ENCODE measurements at places on chromosomes 6 and 20.

GRCh38 chr6:35662999-35663398 is 25.7 kb downstream of the FKBP5 start:
- DNase-seq, result no peak

GRCh38 chr6:78909391-78909790 is 42.0 kb downstream of the IRAK1BP1 start:
- no peak for DNase-seq

GRCh38 chr20:45073221-45073620 is 27.7 kb downstream of the KCNS1 start:
- DNase-seq, result no peak

DNA sequence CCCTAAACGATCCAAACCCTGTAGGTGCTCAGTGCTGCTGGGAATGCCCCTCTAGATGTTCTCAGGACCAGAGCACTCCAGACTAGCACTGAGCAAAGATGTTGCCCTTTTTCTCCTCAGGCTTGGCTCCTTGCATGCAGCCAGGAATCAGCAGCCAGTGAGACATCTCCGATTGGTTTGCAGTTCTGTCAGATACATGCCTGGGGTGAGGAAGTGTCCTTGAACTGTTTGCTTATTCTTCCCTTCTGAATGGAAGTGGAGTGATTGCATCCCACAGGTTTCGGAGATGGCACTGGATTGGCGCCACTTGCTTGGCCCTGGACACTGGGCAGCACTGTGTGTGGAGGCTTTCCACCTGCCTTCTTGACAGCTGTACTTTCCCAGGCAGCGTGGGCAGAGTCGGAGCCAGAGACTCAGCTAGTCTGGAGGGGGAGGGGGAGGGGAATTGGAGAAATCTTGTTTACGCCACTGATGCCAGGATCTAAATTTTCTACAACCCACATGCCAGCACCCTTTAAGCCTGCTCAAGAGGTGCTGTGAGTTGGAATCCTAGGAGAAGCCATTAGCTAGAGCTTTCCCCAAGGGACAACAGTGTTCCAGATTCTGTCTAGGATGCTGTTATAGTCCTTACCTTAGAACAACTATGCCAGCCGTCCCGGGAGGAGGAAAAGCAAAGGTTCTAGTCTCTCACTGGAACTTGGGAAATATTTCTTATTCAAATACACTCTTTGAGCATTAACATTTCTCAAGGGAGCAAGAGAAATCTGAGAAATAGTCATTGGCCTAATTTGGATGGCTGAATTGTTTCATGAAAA is 49.2 kb upstream of the SASH1 start:
- no peak for DNase-seq

GRCh38 chr6:169165561-169166300 is 87.9 kb downstream of the THBS2 start:
- DNase-seq, result no peak

GRCh38 chr20:63961664-63962425 is 5.6 kb upstream of the UCKL1 start:
- no peak for DNase-seq

DNA sequence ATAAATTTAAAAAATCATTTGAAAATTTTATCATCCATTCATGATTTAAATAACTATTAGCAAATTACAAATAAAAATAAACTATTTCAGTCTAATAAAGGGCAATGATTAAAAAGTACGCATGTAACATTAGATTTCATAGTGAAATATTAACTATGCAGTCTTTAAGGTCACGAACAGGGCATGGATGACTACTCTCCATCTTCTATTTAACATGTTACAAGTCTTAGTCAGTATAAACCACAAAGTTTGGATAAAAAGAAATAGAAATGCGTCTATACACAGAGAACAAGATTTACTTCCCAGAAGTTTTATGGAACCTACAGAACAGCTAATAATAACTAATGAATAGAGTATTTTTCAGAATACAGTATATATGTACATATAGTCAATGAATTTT is 1016.0 kb downstream of the EYS start:
- DNase-seq, result no peak

DNA sequence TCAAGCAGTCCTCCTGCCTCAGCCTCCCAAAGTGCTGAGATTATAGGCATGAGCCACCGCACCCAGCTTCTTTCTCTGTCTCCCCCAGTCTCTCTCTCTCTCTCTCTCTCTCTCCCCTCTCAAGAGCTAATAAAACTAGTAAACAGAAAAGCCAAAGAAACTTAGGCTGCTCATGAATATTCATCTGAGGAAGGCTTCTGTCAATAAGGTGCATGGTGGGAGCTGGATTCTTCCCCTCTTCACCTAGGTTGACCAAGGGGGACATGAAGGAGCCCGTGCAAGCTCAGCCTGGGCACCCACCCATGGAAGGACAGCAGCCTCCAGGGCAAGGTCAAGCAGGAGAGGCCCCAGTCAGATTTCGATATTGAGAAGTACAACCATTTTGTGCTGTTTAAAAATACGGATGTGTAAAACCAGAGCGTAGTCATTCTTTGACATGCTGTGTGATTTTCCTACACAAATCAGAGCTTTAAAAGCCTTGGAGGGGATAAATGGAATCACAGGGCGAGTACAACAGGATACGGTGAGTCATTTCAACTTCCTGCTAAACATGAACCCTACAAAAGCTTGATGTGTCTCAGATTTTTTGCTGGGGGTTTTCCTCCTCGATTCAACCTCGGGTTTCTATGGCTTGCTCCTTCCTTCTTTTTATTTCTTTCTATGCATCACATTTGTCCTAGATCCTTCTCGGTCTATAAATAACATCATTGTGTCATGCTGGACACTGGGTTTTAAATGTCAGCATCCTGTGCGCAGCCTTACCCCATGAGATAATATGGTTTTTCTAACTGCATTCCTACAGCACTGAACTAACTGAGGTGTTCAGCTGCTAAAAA is 368.9 kb upstream of the JARID2 start:
- peak; percentile 34 for DNase-seq

DNA sequence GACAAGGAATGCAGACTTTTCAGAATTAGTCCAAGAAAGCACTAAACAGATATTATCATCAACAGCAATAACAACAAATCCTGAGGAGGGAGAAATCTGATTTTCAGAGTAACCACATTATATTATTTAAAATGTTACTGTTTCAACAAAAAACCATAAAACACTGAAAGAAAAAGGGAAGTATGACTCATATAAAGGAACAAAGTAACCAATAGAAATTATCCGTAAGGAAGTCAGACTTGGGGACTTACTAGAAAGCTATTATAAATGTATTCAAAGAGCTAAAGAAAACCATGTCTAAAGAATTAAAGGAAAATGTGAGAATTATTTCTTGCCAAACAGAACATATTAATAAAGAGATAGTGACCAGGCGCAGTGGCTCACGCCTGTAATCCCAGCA is 98.1 kb downstream of the MYLK4 start:
- DNase-seq, result no peak

GRCh38 chr6:126537061-126537816 is 197.3 kb downstream of the CENPW start:
- DNase-seq, result no peak

- DNase-seq, result no peak
These were observed 733.3 kb downstream of the HACE1 start for GRCh38 chr6:104126315-104127005.

- no peak for DNase-seq
These were observed 25.5 kb downstream of the PDE10A start for GRCh38 chr6:165637586-165637985.

DNA sequence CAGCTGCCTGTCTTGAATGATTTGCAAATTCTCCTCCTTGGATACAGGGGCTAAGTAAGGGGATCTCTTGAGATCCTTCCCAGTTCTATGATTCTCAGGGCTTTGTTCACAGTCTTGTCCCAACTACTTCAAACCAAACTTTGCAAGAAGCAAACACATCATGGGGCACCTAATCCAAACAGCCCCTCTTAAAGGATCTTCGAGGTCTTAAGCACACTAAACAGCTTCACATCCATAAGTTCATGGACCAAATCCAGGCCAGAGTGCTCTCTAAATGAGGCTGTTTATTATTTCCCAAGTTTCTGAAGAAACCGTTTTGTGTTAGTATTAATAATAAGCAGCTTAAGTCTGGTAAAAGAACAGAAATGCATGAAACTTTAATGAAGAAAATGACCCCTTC is 75.2 kb downstream of the KIF6 start:
- DNase-seq, result no peak

GRCh38 chr6:37897321-37897720 is 77.8 kb downstream of the ZFAND3 start:
- DNase-seq, result no peak

GRCh38 chr20:3237011-3237957 is 1.7 kb downstream of the SLC4A11 start:
- no peak for DNase-seq

DNA sequence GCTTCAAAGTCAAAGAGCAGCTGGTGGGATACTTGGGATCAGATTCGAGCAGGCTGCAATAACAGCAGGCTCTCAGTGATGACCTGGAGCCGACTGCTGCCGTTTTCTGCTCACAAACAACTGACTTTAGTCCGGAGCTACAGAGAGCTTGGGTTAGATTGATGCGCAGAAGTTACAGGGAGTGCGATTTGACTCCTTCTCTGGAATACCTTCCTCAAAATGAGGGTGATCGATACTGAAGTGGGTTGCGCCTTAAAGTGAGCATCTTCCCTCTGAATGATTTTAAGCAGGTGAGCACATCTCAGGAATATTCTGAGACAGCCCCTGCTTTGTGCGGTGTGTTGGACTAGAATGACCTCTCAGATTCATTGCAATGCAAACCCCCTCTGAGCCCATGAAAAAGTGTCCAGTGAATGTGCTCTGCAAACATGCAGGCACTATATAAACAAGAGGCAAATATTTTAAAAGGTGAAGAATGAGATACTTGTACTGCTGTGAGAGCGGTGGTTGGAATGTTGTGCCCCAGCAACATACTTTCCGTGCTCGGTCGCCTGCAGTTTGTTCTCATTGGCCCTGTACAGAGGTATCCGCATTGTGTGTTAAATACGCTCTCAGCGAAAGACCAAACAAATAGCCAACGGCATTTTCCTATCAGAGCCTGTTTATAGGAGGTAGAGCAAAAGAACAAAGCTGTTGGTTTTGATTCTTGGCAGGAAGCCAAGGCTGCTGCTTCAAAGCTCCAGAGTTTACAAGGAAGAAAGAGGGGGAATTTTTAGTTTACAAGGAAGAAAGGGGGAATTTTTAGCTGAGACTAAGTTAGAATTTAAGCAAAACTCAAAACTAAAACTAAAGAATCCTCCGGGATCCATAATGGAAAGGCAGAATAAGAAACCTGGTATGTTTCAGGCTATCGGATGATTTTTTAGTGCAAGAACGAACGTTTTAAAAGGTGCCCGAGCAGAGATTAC is 67.7 kb downstream of the PHACTR2 start:
- no peak for DNase-seq

GRCh38 chr6:69880601-69881000 is 14.2 kb downstream of the COL19A1 start:
- DNase-seq, result no peak

DNA sequence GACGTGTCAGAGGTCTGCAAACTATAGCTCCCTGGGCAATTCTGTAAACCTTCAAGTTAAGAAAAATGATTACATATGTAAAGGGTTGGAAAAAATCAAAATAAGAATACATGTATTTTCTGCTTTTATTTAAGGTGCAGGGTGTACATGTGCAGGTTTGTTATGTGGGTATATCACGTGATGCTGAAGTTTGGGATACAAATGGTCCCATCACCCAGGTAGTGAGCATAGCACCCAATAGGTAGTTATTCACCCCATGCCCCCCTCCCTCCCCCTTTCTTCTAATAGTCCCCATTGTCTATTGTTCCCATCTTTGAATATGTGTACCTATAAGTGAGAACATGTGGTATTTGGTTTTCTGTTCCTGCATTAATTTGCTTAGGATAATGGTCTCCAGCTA is 51.1 kb upstream of the GCM1 start:
- no peak for DNase-seq

GRCh38 chr20:32518593-32519380 is 66.3 kb downstream of the NOL4L start:
- DNase-seq, result no peak

- DNase-seq, result peak; percentile 51
These were observed 416 bp upstream of the POLR1H start for GRCh38 chr6:30060606-30061091.

GRCh38 chr6:166204852-166205650 is 37.4 kb upstream of the TBXT start:
- DNase-seq, result no peak

DNA sequence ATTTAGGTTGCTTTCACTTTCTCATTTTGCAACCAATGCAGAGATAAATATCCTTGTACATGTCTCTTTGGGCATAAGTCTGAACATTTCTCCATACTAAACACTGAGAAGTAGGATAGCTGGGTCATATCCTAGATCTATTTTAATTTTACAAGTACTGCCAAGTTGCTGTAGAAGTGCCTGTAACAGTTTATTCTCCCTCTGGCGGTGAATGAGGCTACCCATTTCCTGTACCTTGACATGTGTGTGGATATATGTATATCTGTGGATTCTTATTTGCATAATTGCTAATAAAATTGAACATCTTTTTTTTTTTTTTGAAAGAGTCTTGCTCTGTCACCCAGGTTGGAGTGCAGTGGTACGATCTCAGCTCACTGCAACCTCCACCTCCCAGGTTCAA is 48.0 kb upstream of the PNRC1 start:
- DNase-seq, result no peak

DNA sequence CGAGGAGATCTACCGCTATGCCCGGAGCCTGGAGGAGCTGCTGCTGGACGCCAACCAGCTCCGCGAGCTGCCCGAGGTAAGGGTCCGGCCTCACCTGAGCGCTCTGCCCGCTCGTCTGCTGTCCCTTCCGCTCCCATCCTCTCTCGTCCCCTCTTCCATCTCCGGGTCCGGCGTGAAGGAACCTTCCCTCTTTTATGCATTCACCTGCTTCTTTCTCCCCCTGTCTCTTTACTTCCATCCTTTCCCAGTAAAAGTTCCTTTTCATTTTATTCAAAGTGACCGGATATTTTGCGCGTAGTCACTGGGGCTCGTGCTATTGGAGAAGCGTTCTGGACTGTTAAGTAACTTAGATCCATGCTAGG is 516 bp downstream of the LRRC1 start:
- DNase-seq, result no peak

GRCh38 chr6:82251942-82252341 is 4.4 kb upstream of the IBTK start:
- DNase-seq, result no peak

DNA sequence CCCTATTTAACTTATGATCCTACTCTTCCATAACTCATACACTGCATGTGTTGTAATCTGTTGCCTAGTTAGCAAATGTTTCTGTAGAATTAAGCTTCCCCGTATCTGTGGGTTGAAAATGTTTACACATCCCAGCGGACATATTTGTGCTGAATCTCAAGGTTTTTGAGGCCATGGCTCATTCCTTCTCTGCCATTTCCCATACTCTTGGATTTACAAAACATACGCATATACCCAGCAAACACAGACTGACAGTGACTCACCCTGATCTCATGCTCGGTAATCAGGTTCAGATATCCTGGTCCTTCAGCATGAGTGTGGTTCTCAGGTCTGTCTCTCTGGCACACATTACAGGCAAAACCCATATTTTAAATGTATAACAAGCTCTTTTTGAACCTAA is 58.7 kb downstream of the AGPAT4 start:
- DNase-seq, result no peak

- DNase-seq, result peak; percentile 12
These were observed 28.4 kb upstream of the LY86 start for GRCh38 chr6:6559994-6560570.

GRCh38 chr6:131281471-131282270 is 146.4 kb downstream of the AKAP7 start:
- peak; percentile 61 for DNase-seq
